ENCODE measurements at places on chromosomes 12 and 14.

DNA sequence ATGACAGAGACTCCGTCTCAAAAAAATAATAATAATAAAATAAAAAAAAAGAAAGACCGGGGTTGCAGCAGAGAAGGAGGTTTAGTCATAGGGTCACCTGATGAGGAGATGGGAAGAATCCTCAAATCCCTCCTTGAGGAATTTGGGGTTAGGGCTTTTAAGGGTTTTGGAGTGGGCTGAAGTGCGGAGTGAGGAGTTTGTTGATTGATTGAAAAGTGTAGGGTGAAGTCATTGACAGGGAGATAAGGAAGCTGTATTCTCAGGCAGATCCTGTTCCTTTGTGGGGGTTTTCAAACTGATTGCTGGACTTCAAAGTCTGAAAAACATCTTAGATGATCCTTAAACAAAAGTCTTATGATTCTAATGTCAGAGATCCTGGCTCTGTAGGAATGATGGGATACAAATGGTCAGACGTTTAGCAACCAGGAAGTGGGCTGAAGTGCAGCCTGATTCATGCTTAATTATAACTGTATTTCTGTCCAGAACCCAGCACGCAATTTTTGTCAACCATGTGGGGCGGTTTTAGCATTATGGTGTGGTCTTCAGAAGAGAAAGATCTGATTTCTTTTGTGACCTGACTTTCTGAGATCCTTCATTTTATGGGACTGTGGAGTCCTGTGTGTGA, 16.0 kb downstream of the FNTB start:
- DNase-seq = no peak

DNA sequence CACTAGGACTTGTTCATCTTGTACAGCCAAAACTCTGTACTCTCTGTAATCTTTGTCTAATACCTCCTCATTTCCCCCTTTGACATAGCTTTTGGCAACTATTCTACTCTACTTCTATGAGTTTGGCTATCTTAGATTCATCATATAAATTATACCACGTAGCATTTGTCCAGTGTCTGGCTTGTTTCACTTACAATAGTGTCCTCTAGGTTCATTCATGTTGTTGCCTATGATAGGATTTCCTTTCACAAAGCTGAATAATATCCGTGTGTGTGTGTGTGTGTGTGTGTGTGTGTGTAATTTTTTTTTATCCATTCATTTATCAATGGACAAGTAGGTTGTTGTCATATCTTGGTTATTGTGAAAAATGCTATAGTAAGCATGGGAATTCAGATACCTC, 209.5 kb downstream of the KCNC2 start:
- no peak for DNase-seq

DNA sequence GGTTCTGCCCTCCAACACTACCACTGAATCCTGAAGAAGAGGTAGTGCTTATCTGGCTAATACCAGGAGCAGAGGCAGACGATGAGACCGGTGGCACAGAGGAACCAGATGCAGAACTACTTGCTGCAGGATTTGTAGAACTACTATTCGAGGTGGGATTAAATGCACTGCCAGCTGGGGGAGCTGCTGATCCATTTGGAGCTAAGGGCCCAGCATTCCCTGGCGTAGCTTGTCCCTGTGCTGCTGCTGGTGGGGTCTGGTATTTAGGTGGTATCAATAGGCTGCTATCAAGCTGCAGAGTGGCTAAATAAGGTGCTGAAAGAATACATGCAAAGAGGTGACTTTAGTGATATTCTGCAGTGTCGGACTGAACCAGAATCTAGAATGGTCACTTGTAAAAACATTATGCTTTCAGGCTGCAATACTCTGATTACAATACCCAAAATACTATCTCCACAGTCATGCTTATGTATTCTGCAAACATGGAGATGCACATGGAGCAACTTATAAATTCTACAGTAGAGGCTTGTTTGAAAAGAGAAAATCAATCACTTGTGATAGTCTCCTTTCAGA, 294.2 kb downstream of the MED13L start:
- DNase-seq = no peak

GRCh38 chr14:59333235-59333634, 131.9 kb downstream of the GPR135 start:
- no peak for DNase-seq

GRCh38 chr12:103840462-103840875, 565 bp downstream of the NT5DC3 start:
- DNase-seq = no peak

GRCh38 chr14:81449576-81449975, 49.5 kb upstream of the STON2 start:
- no peak for DNase-seq

GRCh38 chr14:38994731-38995130, 108.3 kb downstream of the SEC23A start:
- DNase-seq = no peak

GRCh38 chr14:59333668-59334067, 131.5 kb downstream of the GPR135 start:
- DNase-seq = no peak
